SK-N-SH (cell line): ENCODE measurements at places on chromosomes 12 and 14.
A peak's percentile ranks its signal among the peaks of the same experiment; 100 is the strongest.

GRCh38 chr12:19659501-19659900 lies 220.2 kb downstream of the AEBP2 start:
- no peak for DNase-seq

DNA sequence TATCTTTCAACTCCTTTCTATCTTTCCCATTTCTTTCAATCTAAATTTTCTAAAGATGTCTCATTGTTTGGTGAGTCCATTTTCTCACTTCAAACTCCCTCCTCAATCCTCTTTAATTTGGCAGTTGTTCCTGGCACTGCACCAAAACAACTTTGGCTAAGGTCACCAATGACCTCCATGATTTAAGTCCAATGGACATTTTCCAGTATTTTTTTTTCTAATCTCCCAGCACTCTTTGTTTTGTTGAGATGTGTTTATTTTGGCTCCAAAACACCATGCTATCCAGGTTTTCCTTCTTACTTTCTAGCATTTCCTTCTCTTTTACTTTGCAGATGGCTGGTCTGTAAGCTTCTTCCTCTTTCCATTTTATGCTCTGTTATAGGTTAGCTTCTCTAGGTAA lies 42.5 kb upstream of the OTOGL start:
- no peak for DNase-seq

DNA sequence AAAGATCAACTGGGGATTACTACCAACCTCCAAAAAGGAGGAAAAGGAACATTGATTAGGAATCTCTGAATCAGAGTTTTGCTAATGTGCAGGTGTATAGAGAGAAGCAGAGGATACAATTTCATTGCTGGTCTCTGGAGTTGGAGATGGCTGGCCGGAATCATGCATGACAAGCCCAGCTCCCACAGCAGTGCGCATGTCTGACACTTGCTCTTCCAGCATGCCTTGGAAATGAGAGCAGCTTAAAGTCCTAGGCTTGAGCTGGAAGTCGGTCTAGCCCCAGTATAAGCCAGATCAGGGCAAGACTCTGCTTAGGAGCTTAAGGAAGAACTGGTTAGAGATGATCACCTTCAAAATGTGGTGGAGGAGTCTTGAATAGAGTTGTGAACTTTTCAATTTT lies 742.8 kb downstream of the DIO2 start:
- DNase-seq: no peak

DNA sequence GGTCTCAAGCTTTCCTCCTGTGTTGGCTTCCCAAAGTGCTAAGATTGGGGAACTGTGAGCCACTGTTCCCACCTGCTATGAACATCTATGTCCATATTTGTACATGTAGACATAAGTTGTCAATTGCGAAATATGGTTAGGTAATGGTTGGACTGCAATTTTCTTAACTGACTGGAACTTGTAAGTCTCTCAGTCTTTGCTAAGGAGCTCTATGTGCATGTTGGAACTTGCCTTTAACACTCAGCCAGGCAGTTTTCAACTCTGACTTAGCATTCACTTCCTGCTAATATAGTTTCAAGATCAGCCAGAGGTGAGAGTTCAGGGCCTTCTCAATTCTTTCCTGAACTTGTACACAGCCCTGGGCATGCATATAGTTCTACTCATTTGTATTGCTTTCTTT lies 44.5 kb upstream of the EEA1 start:
- DNase-seq: no peak

DNA sequence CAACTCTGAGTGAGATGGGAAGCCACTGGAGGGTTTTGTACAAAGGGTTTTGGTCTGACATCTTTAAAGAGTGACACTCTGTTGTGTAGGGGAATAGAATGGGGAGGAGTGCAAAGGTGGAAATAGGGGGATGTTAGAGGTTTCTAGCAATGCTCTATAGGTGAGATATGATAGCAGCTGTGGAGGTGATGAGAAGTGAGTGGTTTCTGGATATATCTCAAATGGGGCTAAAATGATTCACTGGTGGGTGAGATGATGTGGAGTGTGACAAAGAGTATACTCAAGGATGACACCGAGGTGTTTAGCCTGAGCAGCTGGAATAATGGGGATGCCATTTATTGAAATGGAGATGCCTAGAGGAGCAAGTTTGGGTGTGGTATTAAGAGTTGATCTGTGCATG lies 426.4 kb downstream of the PCNX1 start:
- no peak for DNase-seq

DNA sequence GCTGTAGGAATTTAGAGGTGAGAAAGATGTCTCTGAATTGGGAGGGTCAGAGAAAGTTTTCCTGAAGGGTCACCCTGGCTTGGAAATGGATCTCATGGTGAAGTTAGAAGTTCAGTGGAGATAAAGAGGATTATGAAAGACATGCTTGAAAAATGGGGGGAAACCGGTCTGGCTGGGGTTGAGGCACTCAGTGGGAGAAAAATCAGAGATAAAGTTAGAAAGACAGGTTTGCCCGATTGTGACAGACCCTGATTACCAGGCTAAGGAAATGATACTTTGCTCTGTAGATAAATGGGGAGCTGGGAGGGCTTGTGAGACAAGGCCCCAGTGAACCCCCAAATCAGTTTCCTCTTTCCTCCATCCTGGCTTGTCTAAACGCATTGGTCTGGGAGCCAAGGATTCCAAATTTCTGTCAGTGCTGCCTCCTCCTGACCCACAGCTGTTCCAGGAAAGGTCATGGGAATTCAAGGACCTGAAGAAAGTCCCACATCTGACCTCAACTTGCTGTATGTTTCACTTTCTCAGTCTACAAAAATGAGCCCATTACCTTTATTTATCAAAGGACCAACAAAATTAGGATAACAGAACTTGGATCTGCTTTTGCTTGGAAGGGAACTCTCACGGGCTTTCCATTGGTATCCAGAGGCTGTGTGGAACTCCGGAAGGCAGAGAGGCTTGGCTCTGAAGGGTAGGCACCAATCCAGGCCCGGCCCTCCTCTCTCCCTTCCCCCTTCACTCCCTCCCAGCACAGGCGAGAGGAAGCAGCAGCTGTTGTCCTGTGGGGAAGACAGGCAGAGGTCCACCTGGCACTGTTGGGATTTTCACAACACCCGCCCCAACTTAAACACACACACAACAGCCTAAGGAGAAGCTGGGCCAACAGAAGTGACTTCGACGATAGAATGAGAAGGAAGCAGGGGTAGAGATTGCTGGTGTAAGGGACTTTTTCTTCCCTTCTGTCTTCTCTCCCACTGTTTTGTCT lies 3.4 kb upstream of the RNASE7 start:
- DNase-seq: no peak

DNA sequence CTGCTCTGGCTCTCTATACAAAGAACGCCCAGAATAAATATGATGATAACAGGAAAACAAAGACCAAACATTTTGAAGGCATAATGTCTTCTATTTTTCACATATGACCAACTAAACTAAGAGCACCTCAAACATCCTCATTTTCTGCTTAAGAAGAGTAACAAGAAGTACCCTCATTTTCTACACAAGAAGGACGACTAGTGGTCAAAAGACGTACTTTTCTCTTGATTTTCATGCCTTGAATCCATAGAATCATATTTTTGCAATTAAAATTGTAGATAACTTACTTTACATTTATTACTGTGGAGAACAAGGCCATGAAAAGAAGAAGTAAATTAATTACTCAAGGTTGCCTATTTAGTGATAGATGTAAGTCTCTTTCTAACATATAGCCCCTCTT lies 358.6 kb downstream of the DUSP6 start:
- peak; percentile 19 for DNase-seq

GRCh38 chr12:132501204-132501940 lies 11.4 kb downstream of the FBRSL1 start:
- DNase-seq: no peak

DNA sequence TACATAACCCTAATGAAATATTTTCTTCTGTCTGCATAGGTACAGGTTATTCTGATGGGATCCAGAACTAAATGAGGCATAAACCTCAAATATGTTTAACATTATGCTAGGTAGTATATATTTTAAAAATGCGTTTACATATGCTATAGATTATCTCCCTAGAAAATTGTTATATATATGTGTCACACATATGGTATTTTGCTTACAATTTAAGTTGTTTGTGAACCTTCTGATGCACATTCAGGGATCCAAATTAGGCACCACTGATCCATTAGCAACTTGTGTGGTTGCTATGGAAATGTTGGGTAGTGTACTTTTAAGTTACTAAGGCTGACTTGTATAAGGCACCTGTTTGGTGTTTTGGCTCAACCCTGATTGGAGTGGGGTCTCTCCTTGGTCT lies 456.7 kb downstream of the AEBP2 start:
- DNase-seq: no peak

DNA sequence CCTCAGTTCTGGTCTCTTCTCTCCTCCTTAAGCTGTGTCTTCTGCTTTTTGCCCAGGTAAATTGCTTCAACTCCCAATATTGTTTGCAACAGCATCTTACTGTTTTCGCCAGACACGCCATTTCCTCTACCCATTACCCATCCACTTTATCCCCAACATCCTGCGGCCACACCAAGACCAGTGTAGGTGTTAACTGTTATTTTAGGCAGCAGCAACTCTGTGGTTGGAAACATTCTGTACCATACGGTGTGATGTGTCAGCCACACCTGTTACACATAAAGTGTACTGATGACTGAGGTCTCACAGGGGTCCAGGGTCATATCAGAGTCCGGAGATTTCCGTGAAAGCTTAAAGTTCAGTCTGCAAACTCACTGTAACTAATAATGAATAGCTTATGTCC lies 21.8 kb upstream of the KLRD1 start:
- no peak for DNase-seq

GRCh38 chr14:71824816-71825215 lies 107.4 kb upstream of the RGS6 start:
- no peak for DNase-seq

GRCh38 chr14:104600141-104600643 lies 4.4 kb downstream of the TMEM179 start:
- DNase-seq: peak; percentile 94

DNA sequence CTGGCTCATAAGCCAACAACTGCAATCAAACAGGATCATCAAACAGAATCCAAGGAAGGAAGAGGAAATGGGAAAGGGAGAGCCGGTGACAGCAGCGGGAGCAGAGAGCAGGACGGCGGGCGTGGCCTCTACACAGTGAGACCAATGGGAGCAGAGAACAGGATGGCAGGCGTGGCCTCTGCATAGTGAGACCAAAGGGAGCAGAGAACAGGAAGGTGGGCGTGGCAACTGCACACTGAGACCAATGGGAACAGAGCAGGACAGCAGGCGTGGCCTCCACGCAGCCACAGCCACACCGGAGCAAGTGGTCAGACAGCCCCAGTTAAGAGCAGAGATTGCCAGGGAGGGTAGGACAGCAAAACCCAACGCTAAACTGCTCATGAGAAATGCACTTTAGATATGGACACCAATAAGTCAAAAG lies 16.4 kb downstream of the LRCOL1 start:
- peak; percentile 93 for DNase-seq

DNA sequence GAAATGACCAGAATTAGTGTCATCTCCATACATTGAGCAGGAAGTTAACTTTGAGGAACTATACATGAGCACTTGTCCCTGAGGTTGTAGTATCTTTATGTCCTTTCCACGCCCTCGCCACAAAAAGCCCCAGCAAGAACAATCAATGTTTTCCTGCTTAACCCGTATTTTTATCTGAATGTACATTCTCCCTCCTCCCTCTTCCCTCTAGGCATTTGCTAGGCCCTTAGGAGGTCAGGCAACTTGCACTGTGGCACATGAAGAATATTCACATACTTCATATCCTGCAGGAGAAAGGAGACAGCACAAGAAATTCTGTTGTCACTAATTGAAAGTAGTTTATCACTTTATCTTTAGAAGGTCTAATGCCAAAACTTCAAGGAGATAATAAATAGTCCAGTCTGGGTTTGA lies 18.1 kb upstream of the DUSP6 start:
- DNase-seq: no peak
